ENCODE measurements at places on chromosomes 12 and 14.

GRCh38 chr14:72634691-72635616 is 258.9 kb downstream of the DPF3 start:
- no peak for DNase-seq

- DNase-seq = no peak
These were observed 20.5 kb downstream of the KERA start for GRCh38 chr12:91037276-91037675.

- no peak for DNase-seq
These were observed 1581.3 kb upstream of the TMEM132C start for GRCh38 chr12:126685636-126686035.

DNA sequence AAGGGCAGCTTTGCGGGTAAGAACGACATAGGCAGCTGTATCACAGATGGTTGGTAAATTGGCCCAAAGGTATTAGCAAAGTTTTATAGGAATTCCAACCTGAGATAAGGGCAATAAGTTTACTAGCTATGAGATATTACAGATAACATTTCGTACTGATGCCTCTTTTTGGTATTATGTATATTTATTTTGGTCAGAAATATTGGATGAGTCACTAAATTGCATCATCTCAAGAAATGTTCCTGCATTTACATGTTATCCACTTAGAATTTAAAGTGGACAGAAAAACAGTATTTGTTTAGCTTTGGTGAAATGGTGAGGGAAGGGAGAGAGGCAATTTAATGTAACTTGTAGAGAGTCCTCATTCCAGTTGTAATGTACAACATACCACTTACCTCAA is 65.1 kb upstream of the PZP start:
- no peak for DNase-seq

DNA sequence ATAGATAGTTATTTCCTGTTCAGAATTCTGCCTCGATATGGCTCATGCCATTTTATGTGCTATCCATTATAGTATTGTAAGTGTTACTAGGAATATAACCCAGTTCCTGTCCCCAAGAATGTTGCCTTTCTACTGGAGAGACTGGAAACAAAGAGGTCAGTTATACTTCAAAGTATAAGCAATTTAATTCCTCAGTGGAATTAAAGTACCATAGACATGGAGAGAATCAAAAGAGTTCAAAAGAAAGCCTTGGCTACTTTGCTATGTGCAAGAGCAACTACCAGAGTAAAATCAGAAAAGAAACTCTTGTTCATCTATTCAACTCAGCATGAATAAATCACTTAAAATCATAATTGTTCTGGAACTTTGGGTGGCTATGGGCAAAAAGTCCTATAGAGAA is 173.2 kb upstream of the EEA1 start:
- no peak for DNase-seq

DNA sequence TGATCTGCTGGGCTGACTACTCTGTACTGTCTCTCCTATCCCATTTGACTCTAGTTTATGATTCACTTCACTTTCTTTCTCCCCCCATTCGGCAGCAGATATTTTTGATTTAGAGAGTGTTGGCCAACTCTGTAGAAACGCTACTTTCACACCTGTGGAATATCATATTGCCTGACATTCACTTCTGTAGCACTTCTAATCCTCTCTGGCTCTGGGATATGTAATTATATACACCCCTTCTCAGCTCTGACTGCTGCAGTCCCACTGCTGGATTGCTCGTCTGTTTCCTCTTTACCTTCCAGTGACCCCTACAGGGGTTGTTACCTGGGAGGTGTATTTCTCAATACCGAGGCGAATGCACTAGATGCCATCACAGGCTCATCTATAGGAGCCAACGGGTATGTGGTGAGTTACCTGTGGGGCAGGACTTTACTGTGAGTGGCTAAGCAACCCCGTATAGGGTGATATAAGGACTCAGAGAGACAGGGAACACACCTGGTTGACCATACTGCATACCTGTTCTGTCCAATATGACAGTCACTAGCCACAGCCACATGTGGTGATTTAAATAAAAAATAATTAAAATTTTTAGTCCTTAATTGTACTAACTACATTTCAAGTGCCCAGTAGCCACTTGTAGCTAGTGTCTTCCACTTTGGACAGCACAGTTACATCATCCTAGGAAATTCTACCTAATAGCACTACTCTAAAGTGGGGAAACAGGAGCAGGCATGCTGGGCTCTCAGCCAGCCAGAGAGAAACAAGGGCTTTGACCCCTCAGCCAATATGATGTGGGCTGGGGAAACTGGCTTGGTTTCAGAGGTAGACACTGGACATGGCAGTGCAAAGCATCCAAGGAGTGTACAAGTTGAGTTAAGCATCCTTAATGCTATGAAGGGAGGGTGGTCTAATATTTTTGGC is 95.0 kb downstream of the C12orf75 start:
- DNase-seq = no peak

GRCh38 chr12:77760271-77761025 is 70.2 kb upstream of the NAV3 start:
- no peak for DNase-seq

GRCh38 chr14:99158150-99158549 is 113.8 kb downstream of the BCL11B start:
- DNase-seq = no peak

DNA sequence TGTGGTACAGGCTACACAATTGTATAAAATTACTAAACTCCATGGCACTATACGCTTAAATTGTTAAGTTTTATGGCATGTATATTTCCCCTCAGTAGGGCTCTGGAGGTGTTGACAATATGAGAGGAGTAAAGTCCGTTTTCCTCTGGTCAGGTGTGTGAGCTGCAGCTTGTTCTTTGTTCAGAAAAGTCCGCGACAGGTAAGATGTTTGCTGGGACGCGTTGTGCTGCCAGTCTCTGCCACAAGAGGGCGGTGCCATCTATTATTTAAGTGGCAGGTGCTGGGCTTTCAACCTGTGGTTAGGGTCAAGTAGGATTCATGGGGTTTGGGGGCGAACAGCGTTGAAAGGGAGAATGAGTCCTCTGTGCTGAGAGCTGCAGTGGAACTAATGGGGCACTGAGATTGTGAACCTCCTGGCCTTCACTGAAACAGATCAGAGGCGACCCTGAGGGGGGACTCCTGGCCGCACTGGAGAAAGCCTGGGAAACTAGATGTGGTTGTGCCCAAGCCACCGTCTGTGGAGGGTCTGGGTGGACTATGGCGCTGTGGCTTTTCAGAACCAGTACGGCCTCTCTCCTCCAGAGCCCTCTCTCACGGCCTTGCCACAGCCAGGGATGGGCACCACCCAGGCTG is 179.0 kb downstream of the SLC15A4 start:
- DNase-seq = peak; percentile 9

- no peak for DNase-seq
These were observed 28.5 kb downstream of the OSBPL8 start for GRCh38 chr12:76531056-76531455.

DNA sequence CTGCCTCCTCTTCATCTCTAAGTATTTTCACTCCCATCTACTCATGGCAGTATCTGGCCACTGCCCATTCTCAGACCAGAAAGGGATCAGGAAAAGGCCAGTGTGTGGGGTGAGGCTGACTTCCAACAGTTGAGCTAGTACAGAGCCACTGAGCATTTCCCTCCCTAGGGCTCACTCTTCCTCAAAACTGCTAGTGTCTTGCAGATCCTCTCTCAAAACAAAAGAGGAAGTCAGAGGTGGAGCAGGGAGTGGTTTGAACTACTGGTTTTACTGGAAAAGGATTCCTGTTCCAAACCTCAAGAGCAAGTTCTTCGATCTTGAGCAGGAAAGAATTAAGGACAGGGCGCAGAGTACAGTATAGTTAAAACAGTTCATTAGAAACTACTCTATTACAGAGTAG is 11.7 kb upstream of the RNASE10 start:
- no peak for DNase-seq

DNA sequence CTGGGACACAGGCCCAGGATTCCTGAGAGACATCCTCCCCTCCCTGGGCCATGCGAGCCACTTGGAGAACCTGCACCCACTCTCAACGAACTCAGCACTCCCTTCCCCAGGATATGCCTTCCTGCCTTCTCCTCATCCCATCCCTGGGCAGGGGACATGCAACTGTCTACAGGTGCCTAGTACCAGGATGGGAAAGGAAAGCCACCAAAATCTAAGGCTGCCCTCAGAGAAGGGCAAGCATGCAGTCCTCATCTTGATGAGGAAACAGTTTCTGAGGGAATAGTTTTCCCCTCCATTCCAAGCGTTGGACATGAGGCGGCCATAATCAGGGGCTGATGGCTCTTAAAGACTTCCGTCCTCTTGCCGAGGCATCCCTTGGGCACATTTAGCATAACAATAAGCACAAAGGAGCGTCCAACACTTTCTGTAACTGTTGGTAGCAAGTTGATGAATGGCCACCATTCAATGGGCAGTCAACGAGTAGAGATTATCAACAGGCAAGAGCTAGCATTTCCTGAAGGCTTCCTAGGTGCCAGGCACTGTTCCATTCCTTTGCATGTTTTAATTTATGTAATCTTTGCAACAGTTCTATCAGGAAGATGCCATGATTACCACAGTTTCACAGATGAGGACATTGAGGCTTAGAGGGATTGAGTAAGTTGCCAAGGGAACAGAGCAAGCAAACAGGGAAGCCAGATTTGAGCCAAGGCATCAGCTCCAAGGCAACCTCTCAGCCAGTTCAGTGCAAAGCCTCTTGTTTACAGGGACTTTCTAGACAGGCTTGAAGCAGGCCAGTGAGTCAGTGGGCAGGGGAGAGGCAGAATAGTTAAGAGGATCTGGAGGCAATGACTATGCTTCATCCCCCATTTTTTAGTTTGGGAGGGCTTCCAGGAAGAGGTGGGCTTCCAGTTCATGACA is 105.1 kb downstream of the SINHCAF start:
- no peak for DNase-seq

DNA sequence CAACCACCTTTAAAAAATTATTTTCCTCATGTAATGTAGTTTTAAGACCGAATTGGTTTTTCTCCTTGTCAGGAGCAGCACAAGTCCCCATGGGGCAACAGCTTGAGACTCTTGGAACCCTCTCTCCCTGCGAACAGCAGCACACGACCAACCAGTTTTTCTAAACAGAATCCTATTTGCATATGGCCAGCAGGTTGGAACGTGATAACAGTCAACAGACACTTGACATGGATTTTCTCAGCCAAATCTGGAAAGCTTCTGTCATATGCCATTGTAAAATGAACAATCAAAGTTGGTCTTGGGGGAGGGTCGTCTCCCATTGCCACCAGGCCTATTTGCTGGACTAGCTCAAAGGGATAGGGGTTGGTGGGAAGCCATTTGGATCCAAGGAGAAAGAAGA is 1915.0 kb upstream of the FLRT2 start:
- DNase-seq = no peak

- no peak for DNase-seq
These were observed 388.7 kb upstream of the TBX3 start for GRCh38 chr12:115072712-115073111.

DNA sequence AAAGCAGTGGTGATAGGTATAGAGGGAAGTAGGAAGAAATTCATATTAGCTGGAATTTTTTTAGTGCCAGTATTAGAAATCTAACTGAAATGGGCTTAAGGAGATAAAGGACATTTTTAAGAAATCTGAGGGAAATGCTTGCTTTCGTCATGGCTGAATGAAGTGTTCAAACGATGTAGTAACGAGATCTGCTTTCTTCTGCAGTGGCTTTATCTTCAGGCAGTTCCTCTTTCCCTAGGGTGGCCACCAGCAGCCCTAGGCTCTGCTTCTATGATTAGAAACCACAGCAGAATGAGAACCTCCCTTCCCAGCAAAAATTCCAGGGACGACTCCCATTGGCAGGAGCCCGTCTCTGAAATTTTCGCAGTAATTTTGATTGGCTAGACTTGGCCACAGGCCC is 163.9 kb upstream of the FRMD6 start:
- no peak for DNase-seq

GRCh38 chr12:121296618-121297434 is at the start of gene CAMKK2:
TSS of gene CAMKK2 (minus strand) at chr12:121296709. CDS start at chr12:121274526, 22,183 bp downstream.
- DNase-seq = peak; percentile 84

GRCh38 chr12:120292661-120293531 is at the start of gene RNU4-1:
TSS of gene RNU4-1 (minus strand) at chr12:120293237.
- peak; percentile 77 for DNase-seq

GRCh38 chr12:10392394-10392930 is 2.6 kb upstream of the KLRK1 start:
- no peak for DNase-seq

- DNase-seq = no peak
These were observed 258.6 kb upstream of the NPAS3 start for GRCh38 chr14:32679927-32680612.

- no peak for DNase-seq
These were observed 4.5 kb downstream of the MIPOL1 start for GRCh38 chr14:37202265-37202664.

DNA sequence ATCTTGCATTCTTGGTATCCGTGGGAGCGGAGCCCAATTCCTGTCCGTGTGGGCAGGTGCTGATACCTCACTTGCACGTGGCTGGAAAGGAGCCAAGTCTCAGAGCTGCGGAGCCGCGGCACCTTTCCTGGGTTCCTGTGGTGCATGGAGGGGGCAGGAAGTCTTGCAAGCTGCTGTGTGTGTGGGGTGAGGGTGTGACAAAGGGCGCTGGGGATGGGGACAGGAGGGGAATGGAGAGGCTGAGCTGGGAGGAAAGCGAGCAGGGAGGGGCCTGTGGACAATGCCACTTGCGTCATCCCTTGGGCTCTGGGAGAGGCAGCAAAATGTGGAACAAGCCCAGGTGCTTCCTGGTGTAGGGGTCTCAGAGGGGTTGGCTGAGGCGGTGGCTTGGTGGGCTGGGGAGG is 86.7 kb downstream of the CALM1 start:
- no peak for DNase-seq

DNA sequence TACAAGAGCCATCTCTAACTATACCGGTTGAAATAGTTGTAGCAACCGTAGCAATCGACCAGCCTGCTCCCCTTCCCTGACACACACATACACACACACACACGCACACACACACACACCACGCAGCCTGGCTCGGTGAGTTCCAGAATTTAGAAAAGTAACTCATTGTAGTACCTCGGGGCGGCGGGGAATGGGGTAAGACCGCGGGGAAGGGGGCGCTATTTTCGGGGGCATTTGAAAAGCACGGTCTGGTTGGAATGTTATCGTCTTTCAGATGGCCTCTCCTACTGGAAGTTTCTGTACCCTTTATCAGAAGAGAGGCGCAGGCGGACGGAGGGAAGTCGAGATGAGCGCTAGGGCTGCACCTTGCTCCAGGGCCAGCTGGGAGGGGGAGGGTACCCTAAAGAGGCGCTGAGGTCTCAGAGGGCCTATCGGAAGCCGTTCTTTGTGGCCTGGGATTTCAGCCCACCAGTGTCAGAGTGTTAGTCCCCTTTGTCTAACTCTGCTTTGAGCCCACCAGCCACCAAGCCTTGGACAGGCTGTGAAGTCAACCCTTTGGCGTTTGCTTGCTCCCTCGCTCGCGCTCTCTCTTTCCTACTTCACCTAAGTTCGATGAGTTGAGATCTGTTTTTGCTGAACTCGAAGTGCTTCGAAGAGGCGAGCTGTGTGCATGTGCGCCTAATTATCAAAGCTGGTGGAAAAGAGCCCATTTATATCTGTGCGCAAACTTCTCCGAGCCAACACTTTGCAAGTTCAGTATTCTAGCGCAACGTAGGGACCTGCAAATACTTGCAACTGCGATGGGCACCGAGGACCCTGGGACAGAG is 837 bp downstream of the COL2A1 start:
- DNase-seq = no peak

GRCh38 chr12:110073049-110073831 is 24.9 kb upstream of the C12orf76 start:
- peak; percentile 7 for DNase-seq
